ENCODE measurements at places on chromosomes 6 and 20.

GRCh38 chr6:11479296-11479695, 58.3 kb upstream of the TMEM170B start:
- DNase-seq = no peak

DNA sequence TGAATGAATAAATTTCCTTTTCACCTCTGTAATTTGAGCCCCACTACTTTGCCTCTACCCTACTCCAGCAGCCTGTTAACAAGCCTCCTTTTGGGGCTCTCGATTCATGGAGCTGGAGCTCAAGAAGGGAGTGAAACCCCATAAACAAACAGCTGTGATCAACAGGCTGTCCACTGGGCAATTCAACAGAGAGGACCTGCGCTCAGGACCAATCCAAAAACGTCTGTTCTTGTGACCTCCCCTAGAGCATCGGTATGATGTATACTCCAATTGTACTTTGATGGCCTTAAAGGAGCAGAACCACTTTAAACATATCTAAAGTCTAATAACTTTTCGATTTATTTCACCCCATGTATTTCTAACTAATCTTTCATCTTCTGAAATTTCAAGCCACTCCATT, 37.4 kb downstream of the HIVEP2 start:
- no peak for DNase-seq

DNA sequence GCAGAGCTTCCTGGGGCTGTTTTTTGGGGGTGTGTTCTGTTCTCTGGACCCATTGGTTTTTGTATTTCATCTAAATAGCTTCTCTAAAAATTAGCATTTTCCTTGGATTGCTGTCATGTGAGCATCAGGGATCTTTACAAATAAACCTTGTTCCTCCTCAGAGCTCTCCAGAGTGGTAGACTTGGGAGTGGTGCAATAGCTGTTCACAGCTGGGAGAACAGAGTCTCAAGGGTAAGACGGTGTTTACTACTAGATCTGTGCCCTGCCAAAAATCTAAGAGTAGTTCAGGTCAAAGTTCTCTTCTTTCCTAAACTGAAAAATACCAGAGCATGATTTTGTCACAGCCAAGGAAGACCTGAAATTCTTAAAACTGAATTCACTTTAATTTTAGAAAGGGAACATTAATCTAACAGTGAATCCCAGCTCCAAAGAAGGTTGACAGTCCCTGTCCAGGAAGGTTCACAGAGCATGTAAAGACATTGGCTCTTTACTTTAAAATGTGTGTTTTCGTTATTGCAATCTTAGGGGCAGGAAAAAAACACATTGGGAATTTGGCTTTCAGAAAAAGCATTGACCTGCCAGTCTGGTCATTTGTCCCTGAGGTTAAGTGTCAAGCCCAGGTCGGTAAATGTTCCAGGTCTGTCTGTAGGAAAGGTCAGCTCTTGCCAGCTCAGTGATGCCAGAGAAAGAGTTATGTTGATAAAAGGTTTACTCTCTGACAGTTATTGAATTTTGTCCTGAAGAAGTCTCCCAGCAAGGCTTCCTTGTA, 43.3 kb downstream of the VAPB start:
- no peak for DNase-seq

DNA sequence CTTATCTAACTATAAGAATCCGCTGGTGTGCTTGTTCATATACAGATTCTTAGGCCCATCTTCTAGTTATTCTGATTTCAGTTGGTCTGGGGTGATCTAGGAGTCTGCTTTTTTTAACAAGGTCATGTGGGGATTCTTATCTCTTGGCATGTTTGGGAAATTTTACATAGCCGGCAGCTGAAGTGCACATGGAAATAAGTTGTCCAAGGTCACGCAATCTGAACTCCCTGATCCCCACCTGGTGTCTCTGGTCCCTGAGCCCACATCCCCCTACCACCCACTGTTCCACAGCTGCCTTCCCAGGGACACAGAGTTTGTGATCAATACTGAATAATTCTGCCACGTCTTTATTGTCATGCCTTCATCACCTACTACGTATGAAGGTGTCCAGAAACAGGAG, 90.8 kb downstream of the SSR1 start:
- no peak for DNase-seq

DNA sequence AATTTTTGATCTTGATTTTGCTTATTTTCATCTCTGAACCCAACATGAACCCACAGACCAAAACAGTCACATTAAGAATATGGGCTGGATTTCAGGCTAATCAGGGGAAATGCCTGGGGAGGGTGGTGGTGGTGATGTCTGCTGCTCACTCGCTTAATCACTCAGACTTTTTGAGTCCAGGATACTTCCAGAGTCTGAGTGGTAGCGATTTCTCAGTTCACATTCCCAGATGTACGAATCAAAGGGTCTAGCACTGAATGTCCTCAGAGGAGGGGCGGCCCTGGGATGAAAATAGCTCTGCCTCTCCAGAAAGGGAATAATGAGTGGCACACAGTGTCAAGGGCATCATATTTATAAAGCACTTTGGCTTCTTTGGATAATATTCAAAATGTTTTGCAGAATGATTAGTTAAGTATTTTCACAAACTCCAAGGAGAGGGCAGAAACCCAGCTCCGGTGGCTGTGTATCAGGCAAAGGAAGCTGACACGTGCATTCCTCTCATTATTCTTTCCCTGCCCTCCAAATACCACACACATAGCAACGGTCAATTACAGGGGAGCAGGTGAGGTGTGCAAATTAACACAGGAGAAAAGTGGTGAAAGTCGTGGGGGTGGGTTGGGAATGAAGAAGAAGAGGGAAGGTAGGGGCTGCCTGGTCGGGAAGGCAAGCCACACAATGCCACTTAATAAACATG, 345.2 kb upstream of the RSPO3 start:
- peak; percentile 81 for DNase-seq

GRCh38 chr6:127475823-127476176, 16.6 kb upstream of the KIAA0408 start:
- DNase-seq = no peak

GRCh38 chr6:16739329-16739801, 21.9 kb downstream of the ATXN1 start:
- DNase-seq = peak; percentile 39

DNA sequence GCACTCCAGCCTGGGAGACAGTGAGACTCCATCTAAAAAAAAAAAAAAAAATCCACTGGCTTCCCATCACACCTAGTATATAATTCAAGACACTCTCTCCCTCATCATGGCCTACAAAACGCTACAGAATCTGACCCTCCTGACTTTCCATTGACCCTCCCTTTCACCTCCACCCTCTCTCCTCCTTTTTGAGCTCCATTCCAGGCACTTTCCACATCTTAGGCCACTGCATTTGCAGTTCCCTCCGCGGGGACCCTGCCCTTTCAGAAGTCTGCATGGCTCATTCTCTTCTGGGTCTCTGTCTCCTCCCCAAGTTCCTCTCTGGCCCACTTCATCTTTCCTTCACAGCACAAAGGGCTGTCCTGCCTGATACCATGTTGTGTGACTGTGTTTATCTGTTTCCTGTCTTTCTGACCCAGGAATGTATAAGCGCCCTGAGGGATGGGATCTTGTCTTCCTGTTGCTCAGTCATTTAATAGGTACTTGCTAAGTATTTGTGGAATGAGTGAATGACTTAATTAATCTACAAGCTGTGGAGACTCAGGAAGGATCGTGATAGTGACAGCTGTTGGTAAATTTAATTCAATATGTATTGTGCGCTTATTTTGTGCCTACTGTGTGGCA, 35.2 kb downstream of the NCR2 start:
- DNase-seq = peak; percentile 64

GRCh38 chr6:107509506-107509905, 19.6 kb downstream of the SOBP start:
- peak; percentile 70 for DNase-seq

DNA sequence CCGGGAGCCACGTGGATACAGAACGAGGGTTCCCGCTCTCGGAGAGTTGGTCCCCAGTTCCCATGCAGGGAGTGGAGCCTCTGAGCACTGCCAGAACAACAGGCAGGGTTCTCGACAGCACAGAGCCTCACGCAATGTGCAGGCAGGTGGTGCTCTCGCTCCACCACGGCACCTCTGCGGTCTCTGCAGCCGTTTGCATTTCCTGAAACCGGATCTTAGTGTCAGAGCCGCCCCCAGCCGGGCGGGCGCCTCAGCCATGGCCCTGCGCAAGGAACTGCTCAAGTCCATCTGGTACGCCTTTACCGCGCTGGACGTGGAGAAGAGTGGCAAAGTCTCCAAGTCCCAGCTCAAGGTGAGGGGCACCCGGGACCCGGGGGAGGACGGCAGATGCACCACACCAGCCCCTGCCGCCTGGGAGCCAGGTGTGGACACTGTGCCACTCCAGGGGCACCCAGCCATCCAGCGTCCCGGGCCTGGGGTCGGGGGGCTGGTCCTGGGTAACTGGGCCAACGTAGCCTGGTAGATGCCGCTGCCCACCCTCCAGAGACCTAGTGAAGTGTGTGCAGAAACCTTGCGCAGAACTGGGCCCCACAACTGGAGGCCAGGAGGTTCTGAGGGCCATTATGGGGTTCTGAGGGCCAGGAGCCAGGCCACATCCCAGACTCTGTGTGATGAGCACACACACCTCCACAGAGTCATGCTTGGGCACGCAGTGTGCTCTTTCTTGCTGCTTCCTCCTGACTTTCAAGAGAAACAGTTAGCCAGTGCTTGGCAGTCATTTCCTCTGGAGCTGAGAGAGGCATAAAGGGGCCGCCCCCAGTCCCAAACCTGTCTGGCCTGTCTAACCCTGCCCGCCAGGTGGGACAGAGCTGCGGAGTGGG, at the start of gene DEF6:
DEF6 (plus strand) TSS at position 218 of the 881 bp plus-strand sequence; CDS start at position 257, 39 bp downstream.
- DNase-seq = peak; percentile 81

- DNase-seq = no peak
Measured at GRCh38 chr6:30625511-30625910, 1.2 kb upstream of the ATAT1 start.

- DNase-seq = no peak
Measured at GRCh38 chr6:47165918-47166317, 123.8 kb upstream of the ADGRF1 start.

DNA sequence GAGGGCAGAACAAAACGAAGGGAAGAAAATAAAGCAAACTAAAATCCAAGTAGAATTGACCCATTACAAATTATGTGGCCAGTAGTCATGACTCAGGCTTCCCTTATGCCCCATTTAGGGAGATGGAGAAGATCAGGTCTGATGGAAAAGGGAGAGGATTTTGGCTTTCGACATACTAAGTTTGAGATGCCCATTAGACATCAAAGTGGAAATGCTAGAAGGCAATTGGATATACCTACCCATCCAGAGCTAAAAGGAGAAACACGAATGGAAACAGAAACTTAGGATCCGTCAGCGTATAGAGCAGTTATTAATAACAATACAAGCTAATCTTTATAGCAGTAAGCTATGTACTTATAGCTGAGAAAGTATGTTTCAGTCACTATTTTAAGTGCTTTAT, 4.8 kb downstream of the TRPC4AP start:
- DNase-seq = no peak

DNA sequence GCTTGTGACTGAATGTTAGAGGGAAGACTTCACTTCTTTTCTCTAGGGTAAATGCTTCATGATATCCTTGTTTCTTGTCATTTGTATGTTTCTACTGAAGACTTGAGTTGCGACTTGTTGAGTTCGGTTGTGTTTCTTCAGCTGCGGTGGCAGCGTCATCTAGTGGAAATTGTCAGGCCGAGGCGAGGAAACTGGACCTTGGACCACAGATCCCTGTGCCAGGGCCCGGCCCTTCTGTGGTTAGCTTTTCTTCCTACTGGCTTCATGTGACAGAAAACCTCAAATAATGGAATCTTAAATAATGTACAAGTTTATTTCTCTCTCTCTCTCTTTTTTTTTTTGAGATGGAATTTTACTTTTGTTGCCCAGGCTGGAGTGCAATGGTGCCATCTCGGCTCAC, 12.4 kb downstream of the MTHFD1L start:
- DNase-seq = no peak

GRCh38 chr20:11445161-11445560, 472.5 kb upstream of the BTBD3 start:
- no peak for DNase-seq

DNA sequence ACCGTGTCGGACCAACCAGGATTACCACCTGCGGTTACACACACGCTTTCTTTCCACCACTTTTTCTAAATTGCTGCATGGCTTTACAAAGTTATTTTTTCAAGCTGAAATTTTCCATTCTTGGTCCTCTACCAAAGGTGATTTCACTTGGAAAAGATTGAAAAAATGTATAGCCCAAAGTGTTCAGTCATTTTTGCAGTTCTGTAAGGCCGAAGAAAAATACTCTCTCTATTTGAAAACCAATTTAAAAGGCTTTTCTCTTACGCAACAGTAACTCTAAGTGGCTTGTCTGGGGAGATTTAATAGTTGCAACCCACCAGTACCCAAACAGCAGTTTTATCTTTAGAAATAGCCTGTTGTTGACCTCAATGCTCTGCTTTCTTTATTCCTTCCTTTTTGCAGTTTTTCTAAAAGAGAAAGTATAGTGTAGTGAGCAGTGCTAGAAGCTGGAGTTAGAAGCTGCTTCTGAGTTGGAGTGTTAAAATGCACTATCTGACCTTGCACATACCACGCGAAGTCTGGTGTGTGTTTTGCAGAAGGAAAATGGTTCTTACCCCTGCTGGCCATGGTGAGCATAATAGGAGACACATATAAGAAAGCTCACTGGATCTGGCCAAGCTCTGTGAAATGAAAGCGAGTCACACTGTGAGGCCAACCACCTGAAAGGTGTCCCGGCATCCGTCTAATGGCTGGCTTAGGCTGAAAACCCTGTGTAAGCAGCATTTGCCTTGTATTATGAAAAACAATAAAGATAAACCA, 271.6 kb upstream of the PRND start:
- DNase-seq = no peak

DNA sequence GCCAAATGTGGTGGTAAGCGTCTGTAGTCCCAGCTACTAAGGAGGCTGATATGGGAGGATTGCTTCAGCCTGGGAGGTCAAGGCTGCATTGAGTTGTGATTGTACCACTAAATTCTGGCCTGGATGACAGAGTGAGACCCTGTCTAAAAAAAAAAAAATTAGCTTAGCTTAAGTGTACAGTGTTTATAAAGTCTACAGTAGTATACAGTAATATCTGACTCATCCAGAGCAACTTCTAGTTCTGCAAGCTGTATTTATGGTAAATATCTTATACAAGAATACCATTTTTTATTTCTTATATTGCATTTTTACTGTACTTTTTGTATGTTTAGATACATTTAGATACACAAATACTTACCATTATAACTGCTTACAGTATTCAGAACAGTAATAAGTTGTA, 58.1 kb downstream of the UQCC1 start:
- DNase-seq = no peak

DNA sequence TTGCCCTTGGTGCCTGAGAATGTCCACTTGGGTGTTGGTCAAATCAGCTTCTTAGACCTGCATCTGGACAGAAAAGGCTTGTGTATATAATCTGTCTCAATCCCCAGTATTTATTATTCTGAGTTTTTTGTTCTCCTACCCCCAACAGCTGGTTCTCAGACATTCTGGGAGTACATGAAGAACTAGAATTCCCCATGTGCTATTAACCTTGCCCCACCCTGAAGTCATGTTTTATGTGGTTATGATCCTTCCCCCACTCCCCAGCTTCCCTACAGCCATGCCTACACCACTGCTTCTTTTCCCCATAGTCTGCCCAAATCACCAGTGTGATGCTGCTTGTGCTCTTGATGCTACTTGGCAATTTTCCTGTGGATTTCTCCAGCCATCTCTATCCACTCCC, 157.0 kb downstream of the ADAT2 start:
- no peak for DNase-seq

Data from NCI-H69 (cell line).